ENCODE measurements at places on chromosomes 3 and 15.

GRCh38 chr15:77456746-77457145 is 36.1 kb downstream of the HMG20A start:
- no peak for DNase-seq

- no peak for DNase-seq
Measured at GRCh38 chr3:183278479-183279088, 25.5 kb downstream of the B3GNT5 start.

DNA sequence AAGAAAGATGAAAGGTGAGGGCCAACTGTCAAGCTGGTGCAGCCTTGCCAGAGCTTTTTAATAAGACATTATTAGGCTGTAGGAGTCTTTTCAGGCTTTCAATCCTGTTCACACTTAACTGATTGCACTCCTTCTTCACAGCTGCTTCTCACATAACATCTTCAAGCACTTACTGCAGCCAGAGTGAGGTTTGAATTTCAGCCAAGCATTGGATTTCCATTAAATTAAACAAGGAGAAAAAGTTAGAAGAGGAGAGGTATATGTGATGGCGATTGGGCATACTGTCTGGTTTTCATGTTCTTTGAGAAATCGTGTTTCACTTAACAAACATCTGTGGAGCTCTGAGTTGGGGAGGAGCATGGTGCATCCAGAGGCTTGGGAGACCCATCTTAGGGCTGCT is 392.8 kb upstream of the LRRC3B start:
- no peak for DNase-seq

DNA sequence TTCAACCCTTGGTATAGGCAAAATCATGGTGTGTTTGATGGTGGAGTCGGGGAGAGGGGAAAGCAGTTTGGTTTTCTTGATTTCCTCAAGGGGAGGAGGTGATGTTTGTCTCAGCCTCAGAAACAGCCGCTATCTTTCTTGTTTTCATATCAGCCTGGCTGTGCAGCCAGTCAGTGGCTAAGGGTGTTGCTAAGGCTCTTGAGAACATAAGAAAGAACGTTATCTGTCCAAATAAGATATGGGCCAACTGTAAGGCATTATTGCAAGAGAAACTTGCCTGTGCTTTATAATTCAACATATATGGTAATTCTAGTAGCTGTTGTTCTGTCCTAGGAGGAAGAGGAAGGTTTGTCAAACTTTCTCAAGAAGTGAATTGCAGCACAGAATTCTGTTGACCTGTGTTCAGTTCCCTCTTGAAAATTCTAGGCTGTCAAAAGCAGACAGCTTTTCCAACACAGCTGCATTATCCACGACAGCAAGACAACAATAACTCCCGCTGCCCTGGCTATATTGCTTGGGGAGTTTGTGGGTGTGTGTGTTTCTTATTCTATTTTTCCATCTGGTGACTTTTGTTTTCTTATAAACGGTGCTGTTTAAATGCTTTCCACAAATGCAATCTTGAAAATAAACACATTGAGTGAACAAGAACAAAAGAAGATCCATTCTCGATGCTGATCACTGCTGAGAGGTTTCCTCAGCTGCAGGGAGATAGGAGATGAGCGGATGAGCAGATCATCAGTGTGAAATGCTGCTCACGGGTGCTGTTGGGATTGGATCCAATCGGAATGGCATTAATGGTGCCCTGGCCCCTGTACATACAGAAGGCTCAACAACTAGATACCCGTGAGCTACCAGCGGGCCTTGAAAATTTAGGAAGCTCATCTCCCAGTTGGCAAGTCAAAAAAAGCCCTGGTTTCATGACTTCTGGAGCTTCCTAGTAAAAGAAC is 90.8 kb upstream of the TNFAIP8L3 start:
- DNase-seq: no peak

- DNase-seq: no peak
Measured at GRCh38 chr3:194308601-194309449, 42.3 kb downstream of the CPN2 start.

- no peak for DNase-seq
Measured at GRCh38 chr15:68637767-68638404, 59.1 kb downstream of the CORO2B start.

DNA sequence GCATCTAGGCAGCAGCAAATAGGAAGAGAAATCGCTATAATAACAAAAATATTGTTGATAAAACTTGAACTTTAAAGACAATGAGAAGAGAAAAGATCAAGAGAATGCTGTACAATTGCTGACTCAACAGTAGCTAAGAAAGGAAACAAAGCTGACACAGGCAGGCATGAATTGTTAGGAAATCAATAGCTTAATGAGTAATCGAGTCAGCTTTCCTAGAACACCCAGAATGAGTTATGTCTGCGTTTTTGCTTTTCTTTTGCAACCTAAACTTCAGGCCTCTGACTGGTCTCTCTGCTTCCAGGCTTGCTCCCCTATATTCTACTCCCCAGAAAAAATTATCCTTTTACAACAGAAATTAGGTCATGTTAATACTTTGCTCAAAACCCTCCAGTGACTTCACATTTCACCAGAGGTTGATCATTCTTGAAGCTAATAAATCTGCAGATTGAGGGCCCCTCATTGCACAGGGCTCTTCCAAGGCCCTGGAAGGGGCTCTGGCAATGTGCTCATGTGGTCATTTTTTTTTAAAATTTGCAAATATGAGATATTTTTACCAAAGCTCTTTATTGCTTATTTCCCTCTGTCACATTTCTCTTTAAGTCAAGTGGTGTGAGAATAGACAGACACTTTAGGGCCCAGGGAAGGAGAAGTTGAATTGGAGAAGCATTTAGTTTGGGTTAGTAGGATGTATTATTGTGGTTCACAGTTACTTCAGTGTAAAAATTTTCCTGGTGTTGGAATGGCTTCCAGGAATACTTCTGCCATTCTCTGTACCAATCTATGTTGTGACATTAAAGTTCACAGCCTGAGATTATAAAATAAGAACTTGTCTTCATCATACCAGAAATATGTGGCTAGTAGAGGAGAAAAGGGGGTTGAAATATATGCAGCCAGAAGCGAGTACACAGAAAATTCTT is 116.3 kb downstream of the TMCO5A start:
- no peak for DNase-seq

DNA sequence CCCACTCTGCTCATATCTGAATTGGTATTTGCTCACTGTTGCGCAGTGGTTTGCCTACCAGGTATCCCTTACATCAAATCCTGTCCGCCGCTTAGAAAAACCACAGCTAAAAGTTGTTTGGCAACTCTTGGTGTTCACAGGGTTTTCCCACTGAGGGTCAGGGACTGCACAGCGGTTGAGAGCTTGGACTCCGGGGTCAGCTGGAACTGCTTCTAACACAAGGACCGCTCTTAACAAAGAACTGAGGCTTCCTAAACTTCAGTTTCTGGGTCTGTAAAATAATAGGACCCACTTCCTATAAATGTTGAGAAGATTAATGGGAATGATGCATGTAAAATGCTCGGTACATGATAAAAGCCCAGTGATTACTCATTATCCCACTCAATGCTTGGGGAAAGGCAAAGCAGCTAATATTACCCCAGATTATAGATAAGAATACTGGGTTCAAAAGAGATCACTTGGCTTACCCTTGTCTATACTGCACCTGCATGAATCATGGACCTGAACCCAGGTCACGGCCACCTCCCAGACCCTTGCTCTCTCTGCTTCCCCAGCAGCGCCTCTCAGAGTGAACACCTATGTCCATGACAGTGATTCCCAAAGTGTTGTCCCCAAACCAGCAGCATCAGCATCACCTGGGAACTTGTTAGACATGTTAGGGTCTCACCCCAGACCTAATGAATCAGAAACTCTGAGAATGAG is 36.1 kb downstream of the LIPC start:
- no peak for DNase-seq

DNA sequence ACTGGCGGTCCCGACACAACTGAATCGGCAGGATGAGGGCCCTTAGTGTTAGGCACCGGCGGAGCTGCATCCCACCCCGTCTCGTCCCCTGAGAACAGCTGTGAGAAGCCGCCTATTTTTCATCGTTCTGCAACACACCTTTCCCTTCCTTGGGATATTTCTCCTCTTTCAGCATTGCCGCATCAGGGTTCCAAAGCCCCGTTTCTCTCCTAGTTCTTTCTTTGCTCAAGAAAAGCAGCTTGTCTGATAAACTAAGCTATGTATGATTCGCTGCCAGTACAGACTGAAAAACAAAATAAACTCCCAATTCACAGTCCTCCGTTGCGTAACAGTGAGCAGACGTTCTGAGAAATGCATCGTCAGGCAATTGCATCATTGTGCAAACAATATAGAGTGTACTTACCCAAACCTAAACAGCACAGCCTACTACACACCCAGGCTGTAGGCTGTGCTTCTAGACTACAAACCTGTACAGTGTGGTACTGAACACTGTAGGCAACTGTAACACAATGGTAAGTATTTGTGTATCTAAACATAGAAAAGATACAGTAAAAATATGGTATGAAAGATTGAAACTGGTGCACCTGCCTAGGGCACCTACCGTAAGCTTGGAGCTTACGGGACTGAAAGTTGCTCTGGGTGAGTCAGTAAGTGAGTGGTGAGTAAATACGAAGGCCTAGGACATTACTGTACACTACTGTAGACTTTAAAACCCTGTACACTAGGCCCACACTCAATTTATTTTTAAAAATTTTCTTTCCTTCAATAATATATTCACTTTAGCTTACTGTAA is 8.9 kb upstream of the ADAMTS17 start:
- DNase-seq: no peak

DNA sequence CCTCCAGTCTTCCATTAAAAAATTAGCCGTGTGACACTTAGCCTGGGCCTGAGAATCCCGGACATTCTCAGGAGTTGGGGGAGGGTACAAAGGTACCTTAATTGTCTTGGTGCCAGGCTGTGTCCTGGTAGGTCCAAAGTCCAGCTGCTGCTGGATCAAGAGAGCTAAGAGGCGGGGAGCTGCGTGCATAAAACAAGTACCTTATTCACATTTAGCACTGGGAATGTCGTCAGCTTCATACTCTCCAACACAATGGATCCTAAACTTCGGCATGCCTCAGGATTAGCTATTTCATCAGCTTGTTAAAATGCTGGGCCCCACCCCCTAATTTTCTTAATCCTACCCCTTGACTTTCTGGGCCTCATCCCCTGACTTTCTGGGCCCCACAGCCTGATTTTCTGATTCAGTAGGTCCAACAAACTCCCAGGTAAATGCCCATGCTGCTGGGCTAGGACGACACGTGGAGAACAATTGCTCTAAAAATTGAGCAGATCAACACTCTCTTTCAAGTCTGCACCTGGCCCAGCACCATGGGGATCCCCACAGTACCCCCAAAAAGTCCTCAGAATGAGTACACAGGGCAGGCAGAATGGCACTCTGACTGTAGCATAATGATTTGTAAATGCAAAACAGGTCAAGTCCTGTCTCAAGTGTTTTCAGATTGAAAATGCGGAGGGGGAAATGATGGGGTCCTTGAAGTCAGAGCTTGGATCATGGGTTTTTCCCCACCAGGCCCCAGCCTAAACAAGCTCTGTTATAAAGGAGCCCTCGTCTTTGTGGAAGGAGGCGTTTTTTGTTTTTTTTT is 5.6 kb upstream of the AEN start:
- no peak for DNase-seq

DNA sequence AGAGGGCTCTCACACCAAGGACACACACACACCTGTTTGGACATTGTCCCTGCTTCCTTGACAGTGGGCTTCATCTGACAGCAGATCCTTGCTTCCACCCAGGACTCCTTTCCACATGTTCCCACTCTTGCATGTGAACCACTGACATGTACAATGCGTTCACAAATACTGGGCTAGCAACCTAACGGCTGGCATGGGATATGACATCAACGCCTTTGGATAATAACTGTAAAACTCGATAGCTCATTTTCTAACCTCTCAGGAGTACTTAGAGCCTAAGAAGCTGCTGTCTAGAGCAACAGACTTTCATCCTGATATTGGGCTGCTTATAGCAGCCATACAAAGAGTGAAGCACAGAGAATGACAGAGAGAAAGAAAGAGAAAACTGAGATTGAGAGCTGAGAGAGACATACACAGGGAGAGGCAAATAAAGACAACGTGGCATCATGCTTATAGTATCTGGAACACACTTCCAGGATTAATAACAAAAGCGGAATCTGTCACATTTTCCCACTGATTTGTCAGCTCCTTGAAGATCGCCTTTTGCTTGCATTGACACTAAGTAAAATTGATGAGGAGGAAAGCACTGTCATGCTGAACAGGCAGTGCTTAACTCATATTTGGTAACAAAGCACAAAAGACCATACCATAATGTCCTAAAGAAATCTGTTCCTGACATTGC is 1.7 kb downstream of the GUCA1C start:
- no peak for DNase-seq

- DNase-seq: no peak
Measured at GRCh38 chr15:72724028-72724427, 38.0 kb downstream of the BBS4 start.

Measured in OCI-LY7 (cell line).